ENCODE measurements at places on chromosomes 2 and 18. TPM values are rescaled to one million over a fixed set of nuclear protein-coding genes. Genes with fewer than 3 reads are reported as not detected.

Gene ANKRD30BL
- not detected for total RNA-seq

Gene CNDP1
- total RNA-seq, result not detected

Gene ANKRD30B
- not detected for total RNA-seq

Gene DUSP19
- total RNA-seq, result 1.2 TPM

Gene TTN
- 1.5 TPM for total RNA-seq

Gene AGXT
- total RNA-seq, result not detected

Gene G6PC2
- not detected for total RNA-seq

Gene TEKT4
- total RNA-seq, result not detected

Gene GREB1L
- not detected for total RNA-seq

Gene AFTPH
- 28.3 TPM for total RNA-seq

Gene IL1RL1
- total RNA-seq, result 2.8 TPM

Gene DNAH6
- total RNA-seq, result 0.04 TPM

Gene BOK
- total RNA-seq, result 35.0 TPM

Gene LBX2
- 0.32 TPM for total RNA-seq

Gene ALK
- total RNA-seq, result 0.04 TPM

Measured in esophagus mucosa (tissue), 1 donor.